Activated naive CD8-positive, alpha-beta T cell treated with anti-CD3 and anti-CD28 coated beads, Interleukin-2, amount 10 ng/mL, durations not matched to agents 7 days and 5 days (primary cell): ENCODE measurements at places on chromosomes 7 and 10. TPM values are rescaled to one million over a fixed set of nuclear protein-coding genes. Genes with fewer than 3 reads are reported as not detected.

ABCF2 gene
- 31.2 TPM for total RNA-seq

DNA sequence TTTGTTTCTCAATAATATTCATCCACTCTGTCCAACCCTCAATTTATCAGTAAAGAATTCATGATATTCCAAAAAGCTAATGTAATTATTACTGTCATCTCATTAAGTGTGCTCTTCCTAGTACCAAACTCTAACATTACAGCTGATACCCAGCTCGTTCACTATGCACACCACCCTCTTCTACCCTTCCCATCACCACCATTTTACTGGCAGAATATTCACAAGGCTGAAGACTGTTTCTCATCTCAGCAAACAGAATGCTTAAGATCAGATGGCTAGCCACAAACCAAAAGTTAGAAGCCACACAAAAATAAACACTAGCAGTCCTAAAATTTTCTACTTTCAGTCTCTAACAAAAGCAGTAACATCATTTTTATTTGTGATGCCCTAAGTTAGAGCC is 121.5 kb downstream of the SRPK2 start:
- no peak for DNase-seq
- peak overlapping the region; percentile 13 for H3K27ac ChIP-seq
- H3K36me3 ChIP-seq = peaks cover 2% of the 10 kb centered on the region

DNA sequence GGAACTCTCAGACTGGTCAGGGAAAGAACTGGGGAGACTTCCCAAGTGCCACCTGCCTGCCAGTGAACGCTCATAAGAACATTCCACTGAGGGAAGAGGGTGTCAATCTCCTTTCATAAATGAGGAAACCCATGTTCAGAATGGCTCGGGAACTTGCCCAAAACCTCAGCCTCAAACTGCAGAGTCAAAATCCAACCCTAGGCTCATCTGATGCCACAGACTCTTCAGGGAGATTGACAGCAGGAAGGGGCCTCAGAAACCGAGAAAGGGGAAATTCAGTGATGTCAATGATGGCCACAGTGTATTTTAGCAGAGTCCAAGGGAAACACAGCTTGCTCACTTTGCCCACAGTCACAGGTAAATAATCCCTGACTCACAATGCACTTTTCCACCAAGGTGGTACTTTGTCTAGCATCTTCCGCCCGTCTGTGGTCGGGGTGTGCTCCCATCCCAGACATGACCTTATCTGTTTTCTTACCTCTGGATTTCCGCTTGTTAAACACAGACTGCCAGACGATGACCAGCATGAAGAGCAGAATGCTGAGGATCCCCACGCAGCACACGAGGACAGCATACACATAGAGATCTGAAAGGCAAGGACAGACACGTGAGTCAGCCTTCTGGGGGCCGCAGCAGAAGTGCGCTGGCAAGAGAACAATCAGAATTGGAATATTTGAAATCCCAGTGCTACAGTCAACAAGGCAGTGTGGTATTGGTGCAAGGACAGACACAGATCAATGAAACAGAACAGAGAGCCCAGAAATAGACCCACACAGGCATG is 38.4 kb downstream of the VSTM4 start:
- no peaks in the 10 kb centered on the region for H3K36me3 ChIP-seq
- no peak for DNase-seq
- H3K4me3 ChIP-seq = no peak overlapping the region
- H3K27ac ChIP-seq = no peak overlapping the region

DNA sequence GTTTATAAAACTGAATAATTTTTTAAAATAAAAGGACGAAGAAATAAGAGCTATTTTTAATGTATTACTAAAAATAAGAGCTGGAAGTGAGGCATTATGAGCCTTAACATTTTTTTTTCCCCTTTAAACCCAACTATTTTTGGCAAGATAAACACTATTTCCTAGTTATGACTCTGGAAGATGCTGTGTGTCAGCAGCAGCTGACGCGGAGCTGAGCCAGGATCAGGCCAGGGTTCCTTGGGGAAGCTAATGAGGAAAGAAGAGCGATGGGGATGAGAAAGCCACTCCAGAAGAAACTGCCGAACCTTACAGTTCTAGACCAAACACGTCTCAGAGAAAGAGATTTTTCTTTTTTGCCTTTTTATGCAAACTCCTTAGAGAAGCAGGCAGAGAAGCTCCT is 85.9 kb downstream of the USP6NL start:
- no peak overlapping the region for H3K4me3 ChIP-seq
- H3K4me1 ChIP-seq = peaks cover 16% of the 10 kb centered on the region
- no peaks in the 10 kb centered on the region for H3K27me3 ChIP-seq
- H3K36me3 ChIP-seq = peaks cover 5% of the 10 kb centered on the region
- H3K27ac ChIP-seq = no peak overlapping the region
- no peak for DNase-seq

DNA sequence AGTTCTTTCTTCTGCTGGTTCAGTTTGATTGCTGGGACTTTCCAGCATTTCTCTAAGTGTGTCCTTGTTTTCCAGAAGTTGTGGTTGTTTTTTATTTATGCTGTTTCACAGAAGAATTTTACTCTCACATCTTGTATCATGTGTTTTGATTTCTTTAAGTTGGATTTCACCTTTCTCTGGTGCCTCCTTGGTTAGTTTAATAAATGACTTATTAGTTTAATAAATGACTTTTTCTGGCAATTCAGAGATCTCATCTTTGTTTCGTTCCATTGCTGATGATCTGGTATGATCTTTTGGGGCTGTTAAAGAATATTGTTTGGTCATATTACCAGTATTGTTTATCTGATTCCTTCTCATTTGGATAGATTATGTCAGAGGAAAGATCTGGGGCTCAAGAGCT is 59.8 kb upstream of the CYP2C9 start:
- no peaks in the 10 kb centered on the region for H3K4me1 ChIP-seq
- no peaks in the 10 kb centered on the region for H3K36me3 ChIP-seq
- no peak for DNase-seq
